ENCODE measurements at places on chromosomes 3 and 15.

- DNase-seq = no peak
Observed at GRCh38 chr3:170723241-170723640, 137.4 kb upstream of the SLC7A14 start.

GRCh38 chr3:52854013-52854412 is 19.2 kb upstream of the MUSTN1 start:
- DNase-seq = no peak

GRCh38 chr15:53129121-53129904 is 339.2 kb upstream of the ONECUT1 start:
- DNase-seq = no peak

- DNase-seq = no peak
Observed at GRCh38 chr3:122295266-122296062, 29.6 kb upstream of the CSTA start.

Measured in stimulated activated CD4-positive, alpha-beta T cell treated with anti-CD3 and anti-CD28 coated beads, Interleukin-1b, Interleukin-23, amount 100 ng/mL, for 1 hour (primary cell).